ENCODE measurements at places on chromosomes 2 and 18.

DNA sequence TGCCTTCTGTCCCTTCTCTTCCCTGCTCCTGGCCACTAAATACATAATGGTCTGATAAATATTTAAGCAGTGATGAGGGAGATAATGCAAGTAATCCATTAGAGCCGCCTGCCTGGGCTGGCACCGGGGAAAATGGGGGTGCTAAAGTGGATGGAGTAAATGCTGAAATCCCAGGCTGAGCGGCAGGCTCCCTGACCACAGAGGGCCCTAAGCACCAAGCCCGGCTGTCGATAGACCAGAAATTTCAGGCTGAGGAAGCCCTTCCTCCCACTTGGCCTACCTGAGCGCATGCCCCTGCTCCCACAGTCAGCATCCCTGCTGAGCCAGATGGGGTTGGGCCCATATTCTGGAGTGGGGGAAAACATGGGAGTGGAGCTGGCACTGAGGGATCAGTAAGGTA lies 197.5 kb upstream of the SKOR2 start:
- no peak for DNase-seq

GRCh38 chr18:49486134-49486533 lies 900 bp downstream of the C18orf32 start:
- no peak for DNase-seq

- DNase-seq: no peak
Observed at GRCh38 chr18:8215741-8216140, 393.5 kb upstream of the RAB12 start.

DNA sequence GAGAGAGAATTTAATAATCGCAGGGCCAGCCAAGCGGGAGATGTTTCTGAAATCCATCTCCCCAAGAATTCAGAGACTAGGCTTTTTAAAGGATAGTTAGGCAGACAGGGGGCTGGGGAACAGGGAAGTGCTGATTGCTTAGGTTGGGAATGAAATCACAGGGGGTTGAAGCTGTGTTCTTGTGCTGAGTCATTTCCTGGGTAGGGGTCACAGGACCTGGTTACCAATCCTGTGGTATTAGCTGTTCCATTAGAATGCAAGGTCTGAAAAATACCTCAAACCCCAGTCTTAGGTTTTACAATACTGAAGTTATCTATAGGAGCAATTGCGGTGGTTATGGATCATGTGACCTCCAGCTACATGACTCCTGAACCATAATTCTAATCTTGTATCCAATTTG lies 4.6 kb downstream of the SP140 start:
- no peak for DNase-seq

- no peak for DNase-seq
Observed at GRCh38 chr2:217978536-217979150, 24.2 kb downstream of the TNS1 start.

DNA sequence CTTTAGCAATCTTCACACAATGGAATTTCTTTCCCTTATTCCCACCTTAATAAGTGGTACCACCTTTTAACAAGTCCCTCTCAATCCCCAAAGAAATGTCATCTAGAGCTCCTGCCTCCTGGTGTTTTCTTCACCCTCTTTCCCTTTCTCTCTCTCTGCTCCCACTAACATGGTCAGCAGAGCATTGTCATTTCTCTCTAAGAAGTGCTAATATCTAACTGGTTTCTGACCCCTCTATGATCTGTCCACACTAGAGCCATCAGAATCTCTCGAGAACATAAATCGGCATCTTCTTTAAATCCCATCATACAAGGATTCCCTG lies 161.2 kb upstream of the DTNA start:
- no peak for DNase-seq

- no peak for DNase-seq
Observed at GRCh38 chr2:197924483-197924882, 120.1 kb downstream of the PLCL1 start.

DNA sequence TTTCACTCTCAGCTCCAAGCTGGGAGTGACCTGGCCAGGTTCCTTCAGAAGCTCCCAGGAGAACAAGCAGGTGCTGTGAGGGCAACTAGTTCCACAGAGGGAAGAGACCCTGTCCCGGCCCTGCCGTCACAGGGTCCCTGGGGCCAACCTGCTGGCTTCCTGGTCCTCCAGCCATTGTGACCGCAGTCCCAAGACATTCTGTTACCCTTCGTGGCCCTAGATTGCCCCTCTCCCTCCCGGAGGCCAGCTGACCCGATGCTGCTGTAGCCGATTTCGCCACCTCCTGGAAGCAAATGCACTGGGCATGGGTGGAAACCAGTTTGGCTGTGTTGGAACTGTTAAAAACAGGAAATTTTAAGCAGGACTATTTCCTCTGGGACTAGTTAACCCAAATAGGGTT lies 55.4 kb downstream of the EPAS1 start:
- no peak for DNase-seq

- DNase-seq: no peak
Observed at GRCh38 chr2:237324837-237325236, 89.1 kb downstream of the COL6A3 start.

DNA sequence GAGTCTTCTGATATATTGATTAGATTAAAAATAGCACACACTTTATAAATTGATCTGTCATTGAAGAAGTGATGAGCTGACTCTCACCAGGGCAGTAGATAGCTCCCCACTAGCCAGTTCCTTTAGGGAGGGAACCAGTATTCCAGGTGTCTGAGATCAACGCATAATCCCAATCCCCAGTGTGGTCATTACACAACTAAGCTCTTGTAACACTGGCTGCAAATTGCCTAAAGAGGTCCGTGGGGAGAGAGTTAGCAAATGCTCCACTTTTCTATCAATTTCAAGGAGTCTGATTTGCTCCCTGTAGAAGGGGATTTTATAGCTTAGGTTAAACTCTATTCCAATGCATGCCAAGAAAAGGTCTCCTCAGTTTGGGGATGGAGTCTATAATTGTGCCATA lies 7.7 kb downstream of the SLC14A1 start:
- no peak for DNase-seq

- DNase-seq: no peak
Observed at GRCh38 chr2:167134381-167135072, 246.2 kb downstream of the XIRP2 start.

- no peak for DNase-seq
Observed at GRCh38 chr2:188353282-188353681, 61.6 kb downstream of the GULP1 start.

- DNase-seq: no peak
Observed at GRCh38 chr2:207953354-207953753, 72.0 kb downstream of the PLEKHM3 start.

GRCh38 chr2:214395040-214395439 lies 15.8 kb upstream of the VWC2L start:
- DNase-seq: no peak

DNA sequence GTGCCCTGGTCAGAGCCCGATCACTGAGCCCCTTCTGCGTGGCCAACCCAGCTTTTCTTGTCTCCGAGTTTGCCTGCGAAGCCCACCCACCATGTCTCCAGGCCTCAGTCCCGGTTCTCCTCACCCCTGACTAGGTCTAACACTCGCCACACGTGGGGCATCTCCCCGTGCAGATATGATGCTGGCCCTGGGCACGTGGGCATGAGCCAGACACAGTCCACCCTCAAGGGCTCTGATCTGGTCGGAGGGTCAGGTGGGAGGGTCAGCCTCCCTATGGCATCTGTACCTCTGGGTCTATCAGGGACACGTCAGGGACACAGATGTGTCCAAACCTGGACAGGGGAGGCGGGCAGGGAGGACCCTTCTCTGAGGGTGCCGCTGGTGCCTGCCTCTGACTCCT lies 95.4 kb downstream of the RHOB start:
- no peak for DNase-seq

GRCh38 chr2:159551806-159552205 lies 64.5 kb downstream of the BAZ2B start:
- DNase-seq: no peak

- no peak for DNase-seq
Observed at GRCh38 chr2:185921048-185921756, 182.6 kb downstream of the FSIP2 start.

DNA sequence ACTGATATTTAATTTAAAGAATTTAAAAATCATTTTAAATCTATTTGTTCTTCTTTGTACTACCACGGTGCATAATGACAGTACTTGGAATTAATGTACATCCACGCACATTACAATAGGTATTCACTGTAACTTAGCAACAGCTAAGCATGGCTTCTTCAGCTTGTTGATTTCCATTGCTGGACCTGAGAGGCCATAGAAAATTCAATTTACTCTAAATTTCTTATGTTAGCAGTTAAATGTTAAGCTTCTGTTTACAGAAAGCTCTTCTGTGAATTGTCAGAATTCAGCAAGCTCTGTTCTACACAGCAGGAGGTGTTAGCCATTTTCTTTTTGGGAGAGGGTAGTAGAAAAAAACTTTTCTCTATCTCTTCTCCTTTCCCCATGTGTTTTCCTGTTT lies 1149.3 kb upstream of the CDH2 start:
- no peak for DNase-seq

DNA sequence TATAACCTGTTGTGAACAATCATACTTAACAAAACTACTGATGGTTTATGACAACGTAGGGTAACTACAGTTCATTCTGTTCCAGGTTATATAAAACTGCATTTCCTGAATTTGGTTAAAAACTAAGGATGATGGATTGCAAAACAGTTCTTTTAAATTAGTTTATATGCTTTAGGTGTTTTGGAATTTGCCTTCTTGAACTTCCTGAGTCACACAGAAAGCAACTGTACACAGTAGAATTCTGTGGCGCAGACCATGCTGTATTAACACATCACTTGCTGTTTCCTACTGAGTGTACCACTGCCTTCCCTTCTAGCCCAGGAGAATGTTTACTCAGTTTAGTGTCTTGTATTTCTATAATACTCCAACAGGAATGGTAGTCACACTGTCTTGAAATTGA lies 19.4 kb downstream of the ITGB1BP1 start:
- DNase-seq: no peak

DNA sequence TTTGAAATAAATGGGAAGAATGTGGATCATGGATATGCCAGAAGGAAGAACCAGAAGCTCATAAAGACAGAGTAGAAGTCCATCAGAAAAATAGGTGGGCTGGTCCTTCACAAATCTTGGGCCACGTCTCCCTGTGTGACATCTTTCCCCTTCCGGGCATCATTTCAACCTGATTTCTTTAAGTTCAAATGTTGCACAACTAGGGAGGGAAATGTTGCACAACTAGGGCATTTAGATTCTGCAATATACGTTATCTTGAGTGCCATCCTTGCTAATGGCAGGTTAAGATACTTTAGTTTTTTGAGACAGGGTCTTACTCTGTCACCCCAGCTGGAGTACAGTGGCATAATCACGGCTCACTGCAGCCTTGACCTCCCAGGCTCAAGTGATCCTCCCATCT lies 129.6 kb downstream of the CERS6 start:
- no peak for DNase-seq

DNA sequence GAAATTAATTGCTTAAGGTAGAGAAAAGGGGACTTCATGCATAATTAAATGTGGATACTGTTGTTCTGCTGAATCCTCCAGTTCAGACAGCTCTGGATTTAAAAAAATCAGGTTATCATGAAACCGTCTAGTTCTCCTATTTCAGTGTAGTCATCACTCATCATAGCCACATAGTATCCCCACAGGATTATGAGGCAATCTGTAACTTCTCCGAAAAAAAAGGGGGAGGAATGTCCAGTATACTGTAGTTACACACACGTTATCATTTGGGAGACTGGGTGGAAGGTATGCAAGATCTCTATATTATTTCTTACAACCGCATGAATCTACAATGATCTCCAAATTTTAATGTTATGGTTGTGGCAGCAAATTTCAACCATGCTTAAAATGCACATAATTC lies 114.0 kb downstream of the HIBCH start:
- no peak for DNase-seq

- no peak for DNase-seq
Observed at GRCh38 chr2:58137221-58137620, 90.6 kb downstream of the VRK2 start.

DNA sequence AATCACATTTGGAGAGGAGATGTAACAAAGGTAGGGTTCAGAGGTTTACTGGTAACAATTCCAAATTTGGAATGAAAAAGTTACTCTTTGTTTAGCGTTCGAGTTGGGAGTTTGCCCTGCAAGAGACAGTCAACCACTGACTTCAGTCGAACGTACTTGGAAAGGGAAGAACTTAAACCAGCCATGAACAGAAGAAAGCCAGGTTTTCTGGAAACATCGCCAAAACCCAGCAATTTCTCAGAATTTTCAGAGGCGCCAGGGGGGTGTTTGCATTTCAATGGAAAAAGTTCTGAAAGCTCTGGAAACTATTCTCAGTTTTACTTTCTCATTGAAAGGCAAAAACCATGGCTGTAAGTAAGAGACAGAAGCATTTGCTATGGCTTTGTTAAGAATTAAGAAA lies 28.5 kb upstream of the AQP4 start:
- no peak for DNase-seq
